Myocyte (in vitro differentiated cells): ENCODE measurements at places on chromosomes 5 and 9. TPM values are rescaled to one million over a fixed set of nuclear protein-coding genes. Genes with fewer than 3 reads are reported as not detected.

DNA sequence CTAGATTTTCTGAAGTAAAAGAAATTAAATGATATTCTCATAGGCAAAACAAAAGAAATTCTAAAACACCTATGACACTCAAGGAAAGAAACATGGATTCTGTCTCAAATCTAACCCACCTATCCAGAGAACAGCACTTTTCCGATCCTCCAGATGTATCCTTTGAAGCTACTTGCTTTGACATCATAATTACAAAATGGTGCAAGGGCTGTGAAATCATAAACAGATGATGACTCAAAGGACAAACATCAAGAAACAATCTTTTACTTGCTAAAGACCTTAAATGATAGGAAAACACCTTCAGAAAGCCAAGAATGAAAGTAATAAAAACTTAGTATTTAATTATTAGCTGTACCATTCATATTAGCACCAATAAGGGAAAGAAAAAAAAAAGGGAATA lies 202.6 kb downstream of the DENND1A start:
- no peak for DNase-seq

GRCh38 chr9:22975951-22976350 lies 529.3 kb downstream of the DMRTA1 start:
- DNase-seq, result no peak

GRCh38 chr5:72007336-72008111 lies 99.8 kb upstream of the MAP1B start:
- DNase-seq, result no peak

DNA sequence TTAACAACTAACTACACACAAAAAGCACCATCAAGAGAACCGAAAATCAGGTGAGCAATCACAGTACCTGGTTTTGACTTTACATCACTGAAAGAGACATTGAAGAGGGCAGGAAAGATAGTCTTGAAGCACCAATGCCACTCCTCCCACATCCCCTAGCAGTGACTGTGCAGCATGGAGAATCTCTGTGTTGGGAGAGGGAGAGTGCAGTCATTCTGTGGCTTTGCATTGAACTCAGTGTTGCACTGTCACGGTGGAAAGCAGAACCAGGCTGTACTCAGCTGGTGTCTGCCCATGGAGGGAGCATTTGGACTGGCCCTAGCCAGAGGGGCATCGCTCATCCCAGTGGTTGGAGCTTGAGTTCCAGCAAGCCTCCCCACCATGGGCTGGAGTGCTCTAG lies 40.4 kb downstream of the C5 start:
- no peak for DNase-seq

DNA sequence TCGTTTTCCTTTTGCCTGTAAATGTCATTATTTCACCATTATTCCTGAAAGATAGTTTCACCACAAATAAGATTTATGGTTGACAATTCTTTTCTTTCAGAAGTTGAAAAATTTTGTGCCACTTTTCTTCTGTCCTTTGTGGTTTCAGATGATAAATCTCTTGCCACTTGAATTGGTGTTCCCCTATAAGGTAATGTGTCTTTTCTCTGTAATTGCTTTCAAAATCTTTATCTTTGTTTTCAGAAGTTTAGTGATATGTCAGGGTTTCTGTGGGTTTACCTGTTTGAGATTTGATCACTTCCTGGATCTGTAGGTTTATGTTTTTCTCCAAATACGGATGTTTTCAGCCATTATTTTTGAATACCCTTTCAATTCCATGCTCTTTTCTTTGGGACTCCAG lies 14.6 kb downstream of the RASA1 start:
- no peak for DNase-seq

- DNase-seq, result no peak
These were observed 15.7 kb upstream of the GDA start for GRCh38 chr9:72133365-72134035.

DNA sequence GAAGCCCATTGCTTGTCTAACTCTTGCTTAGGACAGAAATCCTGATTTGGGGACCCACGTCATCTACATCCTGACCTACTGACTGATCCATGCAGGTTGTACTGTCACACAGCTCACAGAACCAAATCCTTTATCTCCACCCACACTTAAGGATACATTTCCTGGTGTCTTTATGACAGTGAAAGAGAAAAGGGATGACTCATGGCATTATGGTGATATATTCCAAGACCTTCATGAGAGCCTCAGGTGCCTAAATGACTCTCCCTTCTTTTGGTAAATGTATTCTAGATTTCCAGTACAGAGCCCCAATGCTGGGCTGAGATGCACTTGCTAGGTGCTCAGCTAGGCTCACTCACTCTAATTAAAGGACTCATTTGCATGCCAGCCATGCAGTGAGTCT lies 26.0 kb upstream of the DMRT2 start:
- DNase-seq, result no peak

DNA sequence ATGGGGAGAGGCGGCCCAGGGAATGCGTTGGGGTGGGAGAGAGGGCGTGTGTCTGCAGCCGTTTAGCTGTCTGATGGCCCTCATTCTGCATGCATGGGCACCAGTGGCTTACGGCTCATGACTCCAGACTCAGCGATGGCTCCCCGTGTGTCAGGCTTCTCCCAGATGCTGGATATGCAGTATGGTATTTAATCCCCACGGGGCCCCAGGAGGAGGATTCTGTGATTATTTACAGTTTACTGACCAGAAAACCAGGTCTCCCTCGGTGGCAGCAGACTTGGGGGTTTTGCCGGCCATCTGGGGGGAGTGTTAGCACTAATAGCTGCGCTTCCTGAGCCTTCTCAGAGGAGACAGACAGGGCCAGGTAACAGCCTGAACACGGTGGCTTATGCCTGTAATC lies 4.3 kb downstream of the PRDM12 start:
- no peak for DNase-seq

- no peak for DNase-seq
These were observed 5.3 kb upstream of the NFIL3 start for GRCh38 chr9:91428927-91429351.

DNA sequence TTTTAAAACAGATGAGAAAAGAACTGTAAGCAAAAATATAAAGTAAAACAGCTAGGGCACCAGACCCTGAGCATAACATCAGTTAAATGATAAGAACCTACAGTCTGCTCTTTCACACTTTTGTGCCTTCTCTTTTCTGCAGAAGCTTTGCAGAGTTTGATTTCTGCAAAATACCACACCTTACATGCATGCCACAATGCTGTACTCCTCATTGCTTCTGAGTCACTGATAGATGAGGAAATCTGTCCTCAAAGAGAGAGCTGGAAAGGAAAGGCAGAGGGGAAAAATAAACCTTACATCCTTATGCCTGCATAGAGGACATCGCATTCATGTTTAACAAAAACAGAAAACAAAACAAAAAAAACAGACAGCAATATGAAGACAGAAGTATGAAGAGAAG lies 142.9 kb downstream of the ATPSCKMT start:
- no peak for DNase-seq

DNA sequence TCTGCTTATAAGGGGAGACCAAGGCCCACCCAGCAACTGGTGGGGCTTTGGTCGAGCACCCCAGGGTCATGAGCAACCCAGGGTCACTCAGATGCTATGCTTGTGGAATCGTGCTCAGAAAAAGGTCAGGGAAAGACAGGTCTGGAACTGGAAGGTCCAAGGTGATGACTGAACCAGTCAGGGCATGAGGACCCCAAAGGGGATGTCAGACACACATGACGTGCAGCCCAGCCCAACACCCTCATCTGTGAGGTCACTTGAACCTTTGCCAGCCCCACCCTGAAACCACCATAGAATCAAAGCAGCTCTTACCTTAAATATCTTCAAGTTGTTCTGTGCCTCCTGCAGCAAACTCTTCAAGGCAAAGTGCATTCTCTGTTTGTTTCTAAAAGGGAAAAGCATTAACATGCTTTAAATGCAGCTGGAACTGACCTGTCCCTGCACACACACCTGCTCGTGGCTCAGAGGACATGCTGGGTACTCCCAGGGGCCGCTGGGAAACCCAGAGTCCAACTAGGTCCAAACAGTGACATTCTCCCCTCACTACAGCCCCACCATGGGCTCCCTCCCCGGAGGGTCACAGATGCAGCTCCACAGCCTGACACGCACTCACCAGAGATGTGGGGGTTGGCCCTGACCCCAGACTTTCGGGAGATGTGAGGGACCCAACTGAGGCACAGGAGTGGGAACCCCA lies 29.4 kb downstream of the IPPK start:
- no peak for DNase-seq

- peak; percentile 88 for DNase-seq
These were observed 7.3 kb downstream of the CDC14B start for GRCh38 chr9:96612105-96612965.

GRCh38 chr9:81823672-81824554 lies 104.3 kb upstream of the SPATA31D4 start:
- DNase-seq, result no peak

DNA sequence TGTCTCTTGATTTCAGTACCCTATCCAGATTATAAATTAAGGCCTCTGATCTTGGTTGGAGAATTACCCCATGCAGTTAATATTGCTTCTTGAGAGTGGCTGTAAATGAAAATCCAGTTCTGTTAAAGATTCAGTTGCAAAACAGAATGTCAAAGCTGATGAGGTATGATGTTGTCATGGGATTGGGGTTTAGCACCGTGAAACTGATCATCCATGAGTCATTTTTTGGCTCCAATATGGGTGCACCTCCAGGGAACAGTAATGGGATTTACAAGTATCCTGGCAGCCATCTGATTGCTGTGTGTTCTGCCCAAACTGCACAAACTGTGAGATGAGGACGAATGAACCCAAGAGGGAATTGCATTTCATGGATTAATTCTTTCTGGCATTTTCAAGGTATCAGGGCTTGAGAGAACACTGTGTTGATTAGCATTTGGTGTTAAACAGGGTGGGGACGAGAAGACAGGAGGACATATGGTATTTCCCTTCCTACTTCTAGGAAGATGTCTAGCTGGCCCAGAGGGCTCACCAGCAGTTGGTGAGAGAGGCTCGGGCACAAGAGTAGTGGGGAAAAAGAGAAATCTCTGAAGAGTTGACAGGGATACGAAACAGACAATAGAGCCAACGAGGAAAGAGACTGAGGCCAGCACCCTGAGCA lies 214.7 kb downstream of the GAS1 start:
- peak; percentile 53 for DNase-seq

- no peak for DNase-seq
These were observed 10.2 kb downstream of the FBXO10 start for GRCh38 chr9:37565661-37566618.

- DNase-seq, result no peak
These were observed 1.0 kb upstream of the ZCCHC7 start for GRCh38 chr9:37119360-37119759.

- no peak for DNase-seq
These were observed 172.4 kb downstream of the GDNF start for GRCh38 chr5:37667430-37667829.

DNA sequence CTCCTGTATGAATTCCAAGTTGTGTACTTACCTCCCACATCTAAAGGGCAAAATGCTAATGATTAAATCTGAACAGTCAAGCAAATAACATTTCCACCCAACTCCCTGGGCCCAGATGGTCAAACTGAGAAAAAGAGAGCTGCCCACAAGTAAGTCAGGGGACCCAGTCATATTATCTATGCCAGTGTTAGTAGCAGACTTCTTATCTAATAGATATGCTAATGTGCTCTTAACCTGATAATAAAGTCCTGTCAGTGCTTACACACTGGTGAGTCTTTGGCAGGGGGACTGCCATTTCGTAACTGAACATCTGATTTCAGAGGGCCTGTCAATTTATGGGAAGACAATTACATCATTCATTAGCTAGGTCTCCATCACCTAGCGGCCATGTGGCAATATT lies 292.3 kb upstream of the WWC1 start:
- DNase-seq, result no peak

DNA sequence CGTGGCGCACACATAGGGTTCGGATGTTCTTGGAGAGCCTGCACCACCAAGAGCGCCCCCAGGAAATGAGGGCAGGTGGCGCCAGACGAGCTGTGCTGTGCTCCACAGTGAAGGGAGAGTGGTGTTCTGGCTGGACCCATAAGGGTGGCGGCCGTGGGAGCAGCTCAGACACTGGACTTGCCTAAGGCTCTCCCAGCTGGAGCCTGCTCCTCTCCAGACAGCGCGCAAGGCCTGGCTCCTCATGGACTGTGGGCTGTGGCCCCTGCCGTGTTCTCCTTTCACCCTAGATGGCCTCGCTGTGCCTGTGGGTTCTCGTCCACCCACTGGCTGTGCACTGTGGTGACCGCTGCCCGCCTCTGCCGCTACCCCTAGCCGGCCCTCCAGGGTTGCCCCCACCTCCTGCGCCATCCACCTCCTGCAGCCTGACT lies 92.9 kb downstream of the EHMT1 start:
- DNase-seq, result no peak

DNA sequence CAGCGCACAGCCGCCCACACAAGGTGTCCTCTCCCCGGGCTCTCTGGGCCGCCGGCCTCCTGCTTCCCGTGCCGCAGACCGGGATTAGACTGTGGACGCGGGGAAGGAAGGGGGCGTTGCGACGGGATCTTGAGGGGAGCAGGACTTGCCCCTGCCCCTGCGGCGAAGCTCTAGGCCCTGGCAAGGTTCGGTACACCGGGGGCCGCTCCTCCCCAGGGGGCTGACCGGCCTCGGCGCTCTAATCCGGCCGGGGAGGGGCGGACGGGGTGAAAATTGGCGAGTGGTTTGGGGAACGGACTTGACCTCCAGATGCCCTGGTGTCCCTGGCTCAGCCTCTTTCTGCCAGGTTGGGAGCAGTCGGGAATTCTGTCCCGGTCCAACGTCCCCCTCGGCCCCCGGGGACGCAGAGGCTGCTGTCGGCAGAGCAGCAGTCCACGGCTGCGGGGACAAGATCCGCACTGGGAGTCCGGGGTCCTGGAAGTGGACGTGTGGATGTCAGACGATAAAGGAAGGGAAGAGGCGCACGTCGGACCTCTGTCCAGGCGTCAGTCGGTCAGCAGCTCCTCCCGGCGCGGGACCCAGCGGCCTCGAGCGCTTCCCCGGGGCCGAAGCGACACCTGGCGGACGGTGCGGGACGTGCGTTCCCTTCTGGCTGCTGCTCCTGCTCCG lies 1.9 kb upstream of the CNTFR start:
- peak; percentile 78 for DNase-seq

The ARSK gene
- total RNA-seq, result 8.5 and 9.4 TPM in 2 replicates

The EXD3 gene
- total RNA-seq, result 12.5 and 15.3 TPM in 2 replicates

The ZNF367 gene
- 1.8 and 2.2 TPM in 2 replicates for total RNA-seq

The TMEM171 gene
- 10.4 and 22.6 TPM in 2 replicates for total RNA-seq

The WNK2 gene
- total RNA-seq, result not detected in 2 replicates

The SLC31A2 gene
- 62.3 and 68.5 TPM in 2 replicates for total RNA-seq

The PTGER4 gene
- 58.6 and 59.5 TPM in 2 replicates for total RNA-seq

The CDH9 gene
- not detected in 2 replicates for total RNA-seq
